Hippocampal formation (tissue), 2 donors: ENCODE measurements at places on chromosomes 2 and 18.

- DNase-seq = no peak
Measured at GRCh38 chr2:172200495-172201085, 97.9 kb upstream of the DLX2 start.

GRCh38 chr2:171792886-171793580 lies 101.0 kb downstream of the SLC25A12 start:
- DNase-seq = no peak

GRCh38 chr2:44805401-44806235 lies 135.9 kb upstream of the SIX3 start:
- DNase-seq = no peak

DNA sequence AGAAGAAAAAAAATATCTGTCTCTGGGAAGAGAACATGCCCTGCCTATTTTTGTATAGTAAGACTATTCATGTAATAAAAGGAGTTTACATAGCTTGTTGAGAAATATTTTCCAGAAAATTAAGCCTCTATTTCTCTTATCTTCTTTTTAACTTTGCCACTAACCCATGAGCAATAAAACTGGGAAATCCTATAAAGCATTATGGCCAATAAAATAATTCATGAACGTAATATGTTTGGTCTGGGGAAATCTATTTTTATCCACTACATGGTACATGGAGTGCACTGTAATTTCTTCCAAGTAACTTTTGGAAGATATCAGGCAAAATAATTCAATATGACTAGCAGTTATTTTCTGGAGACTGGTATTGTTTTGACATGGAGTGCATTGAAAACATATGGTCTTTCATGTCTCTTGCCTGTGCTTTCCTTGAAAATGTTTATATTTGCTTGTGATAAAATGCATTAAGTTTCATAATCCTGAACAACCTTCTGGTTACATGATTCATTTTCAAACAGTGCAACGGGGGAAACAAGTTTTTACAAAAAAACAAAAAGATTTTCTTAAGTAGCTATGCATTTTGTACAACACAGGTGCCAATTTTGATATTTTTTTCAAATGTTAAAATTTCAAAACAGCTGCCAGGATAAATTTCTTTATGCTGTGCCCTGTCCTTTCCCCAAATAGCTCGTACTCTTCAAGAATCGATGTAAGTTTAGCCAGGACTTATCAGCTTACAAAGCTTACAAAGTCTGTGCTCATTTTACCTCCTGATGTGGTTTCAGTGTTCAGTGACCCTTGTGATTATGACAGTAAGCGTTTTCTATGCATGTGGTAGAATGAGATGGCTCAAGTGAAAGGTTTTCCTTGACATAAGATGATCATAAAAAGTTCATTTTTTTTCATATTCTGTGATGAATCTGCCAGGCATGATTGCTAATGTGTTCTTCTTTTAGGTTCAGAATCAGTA lies 194.5 kb downstream of the UBE2E3 start:
- no peak for DNase-seq

- DNase-seq = no peak
Measured at GRCh38 chr2:181463588-181463987, 6.4 kb downstream of the ITGA4 start.

DNA sequence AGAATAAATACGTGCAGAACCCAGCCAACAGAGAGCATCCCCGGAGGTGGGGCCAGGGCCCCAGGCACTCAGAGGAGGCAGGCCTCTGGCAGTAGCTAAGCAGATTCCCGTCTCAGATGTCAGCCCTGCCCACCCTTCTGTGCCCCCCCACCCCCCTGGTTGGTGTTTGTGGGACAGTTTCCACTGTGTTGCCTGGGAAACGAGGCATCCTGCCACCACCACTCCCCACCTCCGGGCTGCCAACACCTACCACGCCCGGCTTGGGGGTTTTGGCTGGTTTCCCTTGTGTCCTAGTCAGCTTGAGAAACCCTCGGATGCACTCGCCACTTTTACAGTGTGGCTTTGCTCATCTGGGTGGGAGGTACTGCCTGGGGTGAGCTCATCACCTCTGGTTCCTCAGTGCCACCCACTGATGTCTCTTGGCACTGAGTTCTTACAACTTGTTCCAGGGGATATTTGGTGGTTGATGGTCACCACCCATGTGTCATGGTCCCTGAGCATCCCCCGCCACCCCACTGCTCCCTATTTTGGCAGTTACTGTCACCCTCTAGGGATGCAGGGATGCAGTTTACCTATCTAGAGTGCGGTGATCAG lies 72.4 kb upstream of the YWHAQ start:
- no peak for DNase-seq

GRCh38 chr18:80203249-80203648 lies 44.1 kb downstream of the PARD6G start:
- no peak for DNase-seq

DNA sequence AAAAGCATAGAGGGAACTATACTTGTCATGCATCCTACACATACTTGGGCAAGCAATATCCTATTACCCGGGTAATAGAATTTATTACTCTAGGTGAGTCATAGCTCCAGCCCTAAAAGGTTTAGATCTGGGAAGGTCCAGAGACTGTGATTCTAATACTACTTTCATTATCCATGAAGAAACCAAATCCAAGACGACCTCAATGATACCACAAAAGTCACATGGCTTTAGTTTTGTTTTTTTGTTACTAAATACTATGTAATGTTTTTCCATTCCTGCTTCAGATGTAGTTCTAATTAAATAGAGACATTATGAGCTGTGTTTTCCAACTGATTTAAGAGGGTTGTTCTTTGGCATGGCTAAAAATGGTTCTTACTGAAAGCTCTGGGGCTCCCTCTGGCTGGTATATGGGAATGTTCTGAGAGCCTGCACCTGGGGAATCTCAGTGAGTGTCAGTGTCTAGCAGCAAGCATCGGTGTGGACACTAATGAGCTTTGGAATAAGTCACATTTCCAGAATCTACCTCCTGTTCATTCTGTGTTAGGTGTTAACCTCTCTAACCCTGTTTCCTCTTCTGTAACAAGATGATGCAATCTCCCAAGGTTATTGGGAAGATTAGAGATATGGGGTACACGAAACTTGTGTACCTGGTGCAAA lies 20.5 kb upstream of the IL1RL2 start:
- no peak for DNase-seq

DNA sequence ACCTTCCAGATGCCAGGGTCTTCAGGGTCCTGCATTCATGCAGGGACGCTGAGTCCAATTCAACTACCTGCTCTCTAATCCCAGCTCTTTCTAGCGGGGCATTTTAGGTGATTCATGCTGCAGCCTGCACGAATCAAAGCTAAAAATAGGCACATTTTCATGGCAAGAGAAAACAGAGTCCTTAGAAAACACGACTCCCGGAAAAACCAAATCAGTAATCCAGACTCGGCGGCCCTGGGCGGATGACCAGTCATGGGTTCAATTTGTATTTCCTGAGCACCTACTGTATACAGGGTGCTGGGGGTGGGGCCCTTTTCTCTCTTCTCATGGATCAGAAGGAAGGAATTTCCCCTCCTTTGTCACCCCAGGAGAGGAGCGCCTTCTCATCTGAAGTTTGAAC lies 64.4 kb downstream of the LONRF2 start:
- no peak for DNase-seq

GRCh38 chr2:207311316-207312005 lies 145.7 kb upstream of the KLF7 start:
- DNase-seq = no peak

DNA sequence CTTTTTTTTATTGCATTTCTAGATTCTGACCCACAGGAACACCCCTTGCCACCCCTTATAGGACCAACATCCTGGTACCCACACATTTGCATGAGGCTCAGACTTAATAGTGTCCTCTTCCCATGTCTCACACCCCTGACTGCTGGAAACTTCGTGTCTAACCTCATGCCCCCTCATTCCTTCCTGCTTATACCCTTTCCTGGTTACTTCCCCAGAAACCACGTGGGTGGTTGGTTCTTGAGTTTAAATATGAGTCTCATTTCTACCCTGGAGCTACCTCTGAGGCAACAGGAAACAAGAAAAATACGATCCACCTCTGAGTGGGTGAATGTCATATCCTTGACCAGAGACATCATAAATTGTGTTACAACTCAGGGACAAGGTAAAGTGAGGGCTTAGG lies 1.6 kb downstream of the TNP1 start:
- no peak for DNase-seq

DNA sequence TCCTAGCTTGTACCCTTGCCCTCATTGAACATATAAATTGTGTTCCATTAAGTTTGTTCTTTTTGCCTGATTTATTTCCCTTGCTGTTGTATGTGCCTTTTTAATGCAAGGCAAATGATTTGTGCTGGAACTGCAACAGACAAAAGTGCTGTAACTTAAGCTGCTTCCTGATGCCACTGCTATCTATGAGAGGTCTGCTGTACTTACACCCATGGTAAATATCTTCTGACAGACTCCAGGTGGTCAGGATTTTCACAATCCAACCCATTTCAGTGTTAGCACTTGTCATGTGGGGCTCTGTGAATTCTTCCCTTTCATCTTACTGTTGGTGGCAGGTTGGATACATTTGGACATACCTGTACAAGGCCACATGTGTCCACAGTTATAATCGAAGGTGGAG lies 63.5 kb downstream of the ARHGAP15 start:
- no peak for DNase-seq

GRCh38 chr2:49988276-49988675 lies 834.0 kb upstream of the FSHR start:
- DNase-seq = no peak

GRCh38 chr2:101382442-101382841 lies 4.9 kb downstream of the CREG2 start:
- DNase-seq = no peak

- DNase-seq = no peak
Measured at GRCh38 chr18:1062588-1062987, 157.9 kb downstream of the ADCYAP1 start.

- no peak for DNase-seq
Measured at GRCh38 chr2:236769981-236770671, 200.5 kb downstream of the ACKR3 start.

DNA sequence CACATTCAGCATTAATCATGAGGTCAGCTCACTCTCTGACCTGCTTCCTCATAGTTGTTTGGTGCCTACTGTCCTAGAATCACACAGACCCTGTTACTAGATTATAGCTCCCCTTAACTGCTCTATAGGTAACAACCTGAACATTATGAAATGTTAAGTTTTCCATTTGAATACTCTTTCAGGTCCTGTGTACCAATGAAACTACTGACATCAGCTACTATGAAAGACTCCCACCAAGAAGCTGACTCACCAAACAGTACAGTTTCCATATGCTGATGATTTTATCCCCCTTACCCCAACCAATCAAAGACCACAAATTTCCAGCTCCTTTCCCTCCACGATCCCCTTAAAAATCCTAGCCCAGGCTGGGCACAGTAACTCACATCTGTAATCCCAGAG lies 56.3 kb downstream of the SRBD1 start:
- DNase-seq = no peak

DNA sequence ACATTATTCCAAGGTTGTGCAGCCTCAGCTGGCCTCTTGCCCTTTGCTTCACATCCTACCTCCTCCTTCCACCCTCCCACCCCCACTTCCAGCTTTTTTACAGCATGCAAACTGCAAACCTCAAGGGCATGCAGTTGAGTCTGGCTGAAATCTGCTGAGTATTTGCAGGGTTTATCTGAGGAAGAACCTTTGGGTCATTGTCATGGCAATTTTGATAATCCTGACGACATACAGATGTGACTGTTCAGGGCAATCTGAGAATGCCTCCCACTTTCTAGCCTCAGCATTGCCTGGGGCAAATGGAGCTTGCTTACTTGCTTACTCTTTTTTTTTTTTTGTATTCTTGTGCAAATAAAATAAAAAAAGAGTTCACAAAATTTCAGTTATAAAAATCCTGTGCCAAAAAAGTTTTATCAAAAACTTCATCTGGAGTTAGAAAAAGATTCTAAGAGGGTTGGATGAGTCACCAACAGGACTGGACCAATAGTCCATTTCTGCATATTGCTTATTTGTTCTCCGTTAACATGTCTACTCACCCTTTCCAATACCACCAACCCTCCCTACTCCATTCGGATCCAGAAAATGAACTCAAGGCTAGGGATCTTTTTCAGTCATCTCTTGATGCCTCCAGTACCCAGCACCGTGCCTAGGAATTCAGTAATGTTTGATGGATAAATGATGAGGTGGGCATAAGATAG lies 23.6 kb upstream of the LHCGR start:
- DNase-seq = no peak

DNA sequence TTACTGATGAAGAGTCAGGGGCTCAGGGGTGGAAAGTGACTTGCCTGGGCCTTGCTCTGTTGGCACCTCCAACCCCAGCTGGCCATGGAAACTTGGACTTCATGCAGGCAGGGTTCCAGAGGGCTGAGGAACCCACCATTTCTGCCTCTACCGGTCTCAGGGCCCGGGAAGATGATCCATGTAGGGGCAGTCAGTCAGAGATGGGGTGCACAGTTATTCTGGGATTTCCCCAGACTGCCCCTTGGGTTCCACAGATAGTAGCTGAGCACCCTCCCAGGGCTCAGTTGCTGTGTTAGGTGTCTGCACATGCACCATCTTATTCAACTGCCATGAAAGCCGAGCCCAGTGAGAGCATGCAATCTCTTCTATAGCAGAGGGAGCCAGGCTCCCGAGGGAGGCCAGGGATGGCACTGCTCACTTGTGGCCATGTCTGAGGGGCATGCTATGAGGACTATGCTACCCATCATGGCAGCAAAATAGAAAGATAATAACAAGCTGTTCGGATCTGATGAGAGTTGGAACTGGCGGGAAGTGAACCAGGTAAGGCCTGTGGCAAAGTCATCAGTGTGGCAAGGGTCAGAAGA lies 37.3 kb downstream of the RHOB start:
- DNase-seq = no peak

DNA sequence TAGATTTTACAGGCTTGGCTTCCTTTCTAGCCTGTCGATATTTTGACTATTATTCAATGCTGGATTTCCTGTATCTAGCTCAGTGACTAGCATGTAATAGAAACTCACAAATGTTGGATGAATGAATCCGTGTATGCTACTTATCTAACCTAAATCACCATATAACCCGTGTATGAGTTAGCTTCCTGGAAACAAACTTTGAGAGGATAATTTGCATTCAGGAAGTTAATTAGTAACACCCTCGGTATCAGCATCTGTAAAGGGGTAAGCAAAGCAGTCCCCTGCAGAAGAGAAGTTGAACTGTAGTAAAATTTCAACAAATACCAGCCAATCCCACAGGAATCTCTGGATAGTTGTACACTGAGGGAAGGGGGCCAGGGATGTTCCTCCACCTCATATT lies 269.4 kb upstream of the LRATD1 start:
- no peak for DNase-seq

- no peak for DNase-seq
Measured at GRCh38 chr2:237383991-237384671, 29.8 kb downstream of the COL6A3 start.

GRCh38 chr2:59912042-59912441 lies 641.4 kb downstream of the BCL11A start:
- DNase-seq = no peak

DNA sequence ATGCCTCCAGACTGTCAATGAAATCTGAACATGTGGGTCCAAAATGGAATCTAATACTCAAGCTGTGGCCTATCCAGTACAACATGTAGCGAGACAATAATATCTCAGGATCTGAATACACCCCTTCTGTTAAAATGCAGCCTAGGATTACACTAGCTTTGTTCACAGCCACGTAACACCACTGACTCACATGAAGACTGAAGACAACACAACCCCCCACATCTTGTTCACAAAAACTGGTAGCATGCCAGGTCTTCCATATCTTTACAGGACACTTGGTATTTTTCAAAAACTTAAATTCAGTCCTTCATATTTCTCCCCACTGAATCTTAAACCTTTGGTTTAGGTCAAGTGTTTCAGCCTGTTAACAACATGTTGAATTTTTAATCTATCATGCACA lies 84.2 kb downstream of the SLC8A1 start:
- no peak for DNase-seq

GRCh38 chr2:86500325-86501083 lies 59.3 kb downstream of the KDM3A start:
- no peak for DNase-seq

GRCh38 chr2:143524119-143524553 lies 394.9 kb downstream of the ARHGAP15 start:
- DNase-seq = no peak
